Cardiac fibroblast (primary cell): ENCODE measurements at places on chromosomes 4 and X.

DNA sequence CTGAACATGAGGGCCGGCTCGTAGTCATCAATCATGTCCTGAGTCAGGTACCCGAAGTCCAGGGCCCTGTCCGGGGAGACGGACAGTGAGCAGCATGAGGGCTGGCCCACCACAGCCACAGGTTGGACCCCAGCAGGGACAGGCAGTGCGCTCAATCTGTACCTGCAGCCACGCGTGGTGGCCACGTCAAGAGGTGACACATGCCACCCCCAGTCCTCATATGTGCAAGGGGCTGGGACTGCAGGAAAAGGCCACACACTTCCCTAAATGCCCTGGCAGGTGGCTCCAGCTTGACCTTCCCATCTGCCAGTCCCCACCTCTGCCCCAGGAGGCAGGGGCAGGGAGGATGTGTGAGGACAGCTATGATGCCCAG is 73.8 kb upstream of the MXD4 start:
- DNase-seq: no peak

DNA sequence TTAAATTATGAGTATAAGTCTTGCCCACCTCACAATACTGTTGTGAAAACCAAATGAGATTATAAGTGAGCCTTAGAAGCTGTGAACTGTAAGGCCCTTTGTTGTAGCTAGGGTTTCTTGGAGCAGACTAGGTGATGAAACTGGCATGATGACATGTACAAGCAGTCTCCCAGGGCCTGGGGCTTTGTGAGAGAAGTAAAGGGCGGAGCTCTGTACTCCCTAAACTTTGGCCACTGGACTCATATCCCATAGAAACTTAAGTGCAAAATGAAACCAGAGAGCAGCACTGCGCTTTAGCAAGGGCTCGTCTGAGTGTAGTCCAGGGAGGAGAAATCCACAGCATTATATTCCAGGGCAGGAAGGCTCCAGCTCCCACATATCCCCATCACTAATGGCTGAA is 385.6 kb upstream of the FGF16 start:
- DNase-seq: no peak

DNA sequence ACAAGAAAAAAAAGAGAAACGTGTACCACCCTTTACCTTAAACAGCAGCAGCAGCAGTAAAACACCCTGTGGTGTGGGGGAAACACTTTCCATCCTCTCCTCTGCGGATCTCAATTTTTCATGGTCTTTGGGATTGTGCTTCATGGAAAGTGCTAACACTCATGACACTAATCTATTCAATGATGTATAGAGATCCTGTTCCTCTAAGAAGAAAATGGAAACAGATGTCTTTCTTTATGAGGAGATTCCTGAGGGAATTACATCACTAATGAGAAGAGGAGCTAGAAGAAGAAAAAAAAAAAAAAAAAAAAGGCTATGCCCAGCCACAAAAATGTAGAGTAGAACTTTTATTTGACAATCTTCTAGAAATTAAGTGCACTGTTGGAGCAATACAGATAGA is 62.9 kb upstream of the NDST3 start:
- DNase-seq: no peak

- no peak for DNase-seq
Observed at GRCh38 chrX:66918511-66918910, 279.6 kb upstream of the EDA2R start.

GRCh38 chrX:110132450-110133114 is 129.7 kb downstream of the TMEM164 start:
- DNase-seq: no peak

DNA sequence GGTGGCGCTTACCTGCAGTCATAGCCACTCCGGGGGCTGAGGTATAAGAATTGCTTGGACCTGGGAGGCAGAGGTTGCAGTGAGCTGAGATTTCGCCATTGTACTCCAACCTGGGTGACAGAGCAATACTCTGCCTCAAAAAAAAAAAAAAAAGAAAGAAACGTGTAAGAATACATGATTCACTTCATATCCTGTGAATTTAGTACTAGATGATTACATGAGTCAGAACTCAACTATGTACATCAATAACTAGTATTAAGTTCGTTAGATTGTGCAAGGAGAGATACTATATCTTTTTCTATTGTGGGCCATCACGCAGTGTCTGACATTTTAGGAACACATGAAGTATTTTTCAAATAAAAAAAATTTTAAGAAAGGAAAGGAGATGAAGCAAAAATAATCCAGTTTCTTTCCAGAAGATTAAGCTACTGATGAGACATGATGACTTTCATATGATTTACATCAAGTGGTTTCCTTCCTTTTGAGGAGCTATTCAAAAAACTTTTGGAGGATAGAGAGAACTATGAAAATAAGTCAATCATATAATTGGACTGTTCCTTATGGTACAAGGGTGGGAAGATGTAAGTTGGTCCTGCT is 64.7 kb upstream of the EXOC1L start:
- peak; percentile 81 for DNase-seq

GRCh38 chr4:94359838-94360237 is 17.2 kb upstream of the HPGDS start:
- DNase-seq: no peak

DNA sequence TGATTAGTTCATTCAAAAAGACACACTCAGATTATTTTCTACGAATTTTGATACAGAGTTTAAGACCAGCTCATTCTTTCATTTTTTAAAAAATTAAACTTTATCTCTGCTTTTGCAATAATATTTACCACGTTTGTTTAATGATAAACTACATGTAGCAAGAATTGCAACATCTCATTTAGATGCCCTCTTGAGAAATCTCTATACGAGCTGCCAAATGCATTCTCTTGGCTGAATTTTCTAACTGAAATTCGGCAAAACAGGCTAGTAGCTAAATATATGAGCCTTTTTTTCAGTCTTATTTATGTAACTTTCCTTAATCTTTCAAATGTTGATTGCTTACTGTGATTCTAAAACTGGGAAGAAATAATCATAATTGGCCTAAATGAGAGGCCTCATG is 2.1 kb upstream of the GC start:
- DNase-seq: no peak

GRCh38 chr4:31674313-31674947 is 954.3 kb downstream of the PCDH7 start:
- DNase-seq: peak; percentile 45
